NCI-H748 treated with DMSO at 0.1 percent for 48 hours (cell line): ENCODE measurements at places on chromosomes 6 and 20.

GRCh38 chr6:126176282-126176681 lies 163.6 kb upstream of the CENPW start:
- DNase-seq: no peak

DNA sequence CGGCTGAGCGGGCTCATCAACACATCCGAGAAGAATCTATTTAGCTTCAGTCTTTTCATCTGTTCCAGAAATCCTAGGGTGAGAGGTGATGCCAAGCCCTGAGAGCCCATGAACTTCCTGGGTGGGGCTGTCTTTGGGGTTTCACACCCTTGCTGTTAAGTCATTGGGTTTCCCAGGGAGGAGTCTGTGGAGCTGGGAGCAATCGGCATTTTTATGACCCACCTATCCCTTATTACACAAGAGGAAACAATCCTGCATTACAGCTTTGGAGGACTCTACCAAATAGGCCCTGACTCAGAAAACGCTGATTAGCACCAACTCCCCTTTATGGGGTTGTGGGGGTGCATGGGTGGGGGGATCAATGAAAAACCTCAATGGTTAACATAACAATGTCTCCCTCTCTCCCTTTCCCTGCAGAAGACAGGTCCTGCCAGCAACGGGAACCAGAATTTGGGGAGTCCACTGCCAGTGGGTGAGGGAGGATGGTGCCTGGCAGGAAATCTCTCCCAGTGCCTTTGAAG lies 46.3 kb downstream of the EZR start:
- no peak for DNase-seq

GRCh38 chr6:2970034-2970685 lies 1.2 kb downstream of the SERPINB6 start:
- DNase-seq: no peak

DNA sequence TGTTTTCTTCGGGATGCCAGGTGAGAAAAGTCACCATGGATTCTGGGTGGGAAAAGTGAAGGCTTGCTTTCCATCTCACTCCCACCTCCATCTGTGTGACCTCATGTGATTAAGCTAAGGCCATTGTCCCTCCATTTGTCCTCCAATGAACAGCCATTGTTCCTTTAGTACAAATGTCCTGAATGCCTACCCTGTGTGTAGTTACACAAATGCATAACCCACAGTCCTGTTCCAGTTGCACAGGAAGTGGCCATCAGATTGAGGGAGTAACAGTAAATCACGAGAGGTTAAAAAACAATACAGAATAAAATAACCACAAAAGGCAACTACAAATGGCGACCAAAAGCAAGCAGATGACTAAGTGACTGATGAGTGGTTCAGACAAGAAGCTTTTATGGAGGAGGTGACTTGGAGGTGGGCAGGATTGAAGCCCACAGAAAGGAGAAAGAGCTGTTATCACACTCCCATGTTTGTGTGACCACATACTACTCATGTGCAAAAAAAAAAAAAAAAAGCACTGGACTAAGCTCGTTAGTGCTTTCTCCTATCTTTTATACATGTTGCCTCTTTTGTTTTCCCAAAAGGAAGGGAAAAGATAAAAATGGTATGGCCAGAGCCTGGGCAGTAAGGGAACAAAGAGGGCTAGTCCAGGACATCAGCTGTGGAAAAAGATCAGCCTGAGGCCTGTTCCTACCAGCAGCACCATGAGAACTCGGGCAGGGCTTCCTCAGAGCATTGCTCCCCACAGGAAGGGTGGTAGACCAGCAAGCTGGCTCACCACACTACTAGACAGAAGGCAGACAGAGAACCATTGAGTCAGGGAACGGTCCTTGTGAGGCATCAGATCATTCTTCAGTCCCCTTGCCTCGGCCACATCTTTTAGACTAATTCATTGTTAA lies 111.0 kb downstream of the TFAP2A start:
- no peak for DNase-seq

- DNase-seq: no peak
These were observed 636 bp upstream of the SSR1 start for GRCh38 chr6:7313505-7314165.

GRCh38 chr6:56479381-56479780 lies 163.3 kb downstream of the DST start:
- DNase-seq: no peak

GRCh38 chr20:22576733-22577514 lies 7.4 kb downstream of the FOXA2 start:
- DNase-seq: no peak
